Pancreas (tissue), 10 donors: ENCODE measurements at places on chromosomes 1 and 21. TPM values are rescaled to one million over a fixed set of nuclear protein-coding genes. Genes with fewer than 3 reads are reported as not detected.

DNA sequence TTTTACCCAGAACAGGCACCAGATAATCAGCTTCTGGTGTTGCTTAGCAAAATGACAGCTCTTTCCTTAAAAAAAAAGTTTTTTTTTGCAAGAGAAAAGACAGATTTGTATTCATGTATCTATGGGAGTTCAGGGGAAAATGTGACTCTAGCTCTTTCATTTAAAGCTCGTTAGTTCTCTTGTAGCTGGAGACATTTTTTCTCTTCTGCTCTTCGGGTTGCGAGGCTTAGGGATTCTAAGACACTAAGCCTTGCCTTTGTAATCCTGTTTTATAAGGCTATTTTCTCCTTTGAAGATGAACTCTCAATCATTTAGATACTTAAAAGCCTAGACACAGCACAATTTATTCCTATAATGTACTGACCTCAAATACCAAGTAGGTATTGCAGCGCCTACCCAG, 40.3 kb upstream of the EDARADD start:
- no peak for DNase-seq

GRCh38 chr1:29912425-29912824, 676.1 kb downstream of the PTPRU start:
- DNase-seq = no peak

GRCh38 chr1:209516771-209517680, 66.5 kb upstream of the CAMK1G start:
- DNase-seq = no peak

The SOAT1 gene
- 33.3 TPM for total RNA-seq

GRCh38 chr1:93904228-93904627, 5.0 kb downstream of the GCLM start:
- DNase-seq = no peak

DNA sequence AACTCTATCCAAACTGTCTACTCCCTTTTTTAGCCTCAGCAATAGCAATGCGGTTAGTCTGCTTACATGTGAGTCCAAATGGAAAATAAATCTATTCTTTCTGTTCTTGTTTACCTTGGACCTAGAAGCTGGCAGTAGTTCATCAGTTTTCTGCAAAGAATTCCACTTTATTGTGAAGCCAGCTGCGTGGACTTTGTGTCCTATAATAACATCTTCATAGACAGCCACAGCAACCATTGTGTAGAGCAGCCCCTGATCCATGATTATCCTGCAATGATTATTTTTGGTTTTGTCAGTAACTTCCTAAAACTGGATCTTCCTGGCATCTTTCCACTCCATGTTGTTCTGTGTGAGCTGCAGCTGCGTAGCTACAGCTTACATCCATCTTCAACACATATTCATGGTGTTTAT, 408.7 kb downstream of the NUF2 start:
- DNase-seq = no peak

The NGF gene
- total RNA-seq = 0.72 TPM

GRCh38 chr1:183025782-183026774, 2.9 kb downstream of the LAMC1 start:
- DNase-seq = no peak

GRCh38 chr1:48035371-48036141, 38.4 kb upstream of the TRABD2B start:
- no peak for DNase-seq

GRCh38 chr21:30714456-30714855, 4.1 kb downstream of the KRTAP21-3 start:
- DNase-seq = no peak

The DDAH1 gene
- total RNA-seq = 34.2 TPM

DNA sequence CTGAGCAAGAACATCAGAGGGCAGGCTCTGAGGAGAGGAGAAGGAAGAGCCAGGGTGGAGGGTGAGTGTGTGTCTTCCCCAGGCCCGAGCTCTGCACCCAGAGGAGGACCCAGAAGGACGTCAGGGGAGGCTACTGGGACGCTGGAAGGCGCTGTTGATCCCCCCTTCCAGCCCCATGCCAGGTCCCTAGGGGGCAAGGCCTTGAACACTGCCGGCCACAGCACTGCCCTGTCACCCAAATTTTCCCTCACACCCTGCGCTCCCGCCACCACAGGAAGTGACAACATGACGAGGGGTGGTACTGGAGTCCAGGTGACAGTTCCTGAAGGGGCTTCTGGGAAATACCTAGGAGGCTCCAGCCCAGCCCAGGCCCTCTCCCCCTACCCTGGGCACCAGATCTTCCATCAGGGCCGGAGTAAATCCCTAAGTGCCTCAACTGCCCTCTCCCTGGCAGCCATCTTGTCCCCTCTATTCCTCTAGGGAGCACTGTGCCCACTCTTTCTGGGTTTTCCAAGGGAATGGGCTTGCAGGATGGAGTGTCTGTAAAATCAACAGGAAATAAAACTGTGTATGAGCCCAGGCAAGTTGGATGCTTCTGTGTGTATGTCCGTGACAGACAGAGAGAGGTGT, 17.1 kb downstream of the BCAN start:
- DNase-seq = no peak

GRCh38 chr1:59025898-59026426, 242.1 kb upstream of the JUN start:
- no peak for DNase-seq

The MACF1 gene
- 93.2 TPM for total RNA-seq

GRCh38 chr1:24948079-24948827, 18.2 kb upstream of the RUNX3 start:
- no peak for DNase-seq

GRCh38 chr1:209835782-209836298, 8.1 kb downstream of the UTP25 start:
- no peak for DNase-seq

The RNU1-1 gene
- 2,332 TPM for total RNA-seq

DNA sequence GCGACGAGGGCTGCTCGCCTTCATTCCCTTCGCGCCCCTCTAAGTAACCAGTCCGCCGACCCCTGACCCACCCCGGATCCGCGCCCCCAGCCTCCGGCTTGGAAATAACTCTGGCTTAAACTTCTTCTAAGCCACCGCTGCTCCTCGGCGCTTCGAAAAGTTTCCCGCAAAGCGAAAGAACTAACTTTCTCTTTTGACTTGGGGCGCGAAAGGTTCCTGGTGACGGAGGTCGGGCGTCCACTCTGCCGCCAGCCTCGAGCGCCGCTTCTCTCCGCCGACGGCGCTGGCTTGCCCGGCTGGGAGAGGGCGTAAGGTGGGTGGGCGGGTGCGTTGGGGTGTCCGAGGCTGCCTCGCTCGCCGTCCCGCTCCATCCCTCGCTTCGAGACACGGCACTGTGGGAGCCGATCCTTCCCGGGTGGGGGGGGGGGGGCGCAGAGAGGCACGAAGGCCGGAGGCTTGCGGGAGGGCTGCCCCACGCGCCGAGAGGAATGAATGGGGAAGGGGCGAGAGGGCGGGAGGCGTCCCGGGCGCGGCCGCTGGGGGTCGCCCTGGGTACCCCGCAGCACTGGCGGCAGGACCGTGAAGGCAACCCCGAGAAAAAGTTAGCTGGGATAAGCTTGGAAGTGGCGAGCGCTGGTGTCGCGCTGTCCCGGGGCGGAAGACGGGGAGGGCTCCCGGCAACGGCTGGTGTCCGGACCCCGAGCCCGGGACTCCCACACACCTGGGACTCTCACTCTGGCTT, 569 bp downstream of the ATF3 start:
- peak; percentile 60 for DNase-seq

DNA sequence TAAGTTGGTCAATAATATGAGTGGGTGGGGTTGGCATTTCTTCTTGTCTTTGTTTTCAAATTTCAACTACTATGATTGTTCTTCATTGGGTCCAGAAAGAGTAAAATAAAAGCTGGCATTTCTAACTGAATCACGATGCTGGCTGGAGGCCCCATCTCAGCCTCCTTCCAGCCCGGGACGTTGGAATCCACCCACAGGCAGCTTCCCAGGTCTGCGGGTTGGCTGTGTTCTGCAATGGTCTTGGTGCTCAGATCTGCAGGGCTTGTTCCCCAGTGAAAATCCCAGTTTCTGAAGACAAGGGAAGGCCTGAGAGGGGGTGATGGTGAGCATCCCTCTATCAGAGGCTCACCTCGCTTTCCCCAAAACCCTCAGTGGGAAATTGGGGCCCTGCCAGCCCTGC, 54.7 kb upstream of the ARHGEF16 start:
- DNase-seq = no peak

The AIM2 gene
- not detected for total RNA-seq

The KRTAP13-2 gene
- not detected for total RNA-seq

The FCER1G gene
- total RNA-seq = 1.4 TPM

The RUNX3 gene
- 3.7 TPM for total RNA-seq
